ENCODE measurements at places on chromosomes 2 and 18. TPM values are rescaled to one million over a fixed set of nuclear protein-coding genes. Genes with fewer than 3 reads are reported as not detected.

Gene HSPE1
- total RNA-seq = 282 TPM

Gene GBX2
- total RNA-seq = not detected

Gene DSG1
- total RNA-seq = not detected

Gene RIT2
- not detected for total RNA-seq

Gene ASXL3
- total RNA-seq = not detected

Gene RFTN2
- not detected for total RNA-seq

Gene LAMA3
- total RNA-seq = 0.07 TPM

Gene ITGA4
- 51.2 TPM for total RNA-seq

Gene UGT1A4
- total RNA-seq = not detected

Gene IL37
- not detected for total RNA-seq

Gene CERKL
- total RNA-seq = not detected

Gene TYMS
- total RNA-seq = 287 TPM

Gene SNTG2
- total RNA-seq = 0.94 TPM

Gene HTR2B
- not detected for total RNA-seq

Gene TDRD15
- 0.02 TPM for total RNA-seq

Gene ARHGEF33
- 0.38 TPM for total RNA-seq

Gene ACVR2A
- total RNA-seq = 3.5 TPM

Gene ST6GAL2
- not detected for total RNA-seq

Gene APCDD1
- not detected for total RNA-seq

Gene SCG2
- not detected for total RNA-seq

Gene CXCR4
- 141 TPM for total RNA-seq

Gene ADD2
- total RNA-seq = 6.0 TPM

Gene HRH4
- 0.65 TPM for total RNA-seq

Gene CIB4
- total RNA-seq = not detected

Gene PPP1CB
- total RNA-seq = 256 TPM

Gene OTOF
- total RNA-seq = 1.9 TPM

Gene BIRC6
- total RNA-seq = 58.2 TPM

Gene PROKR1
- not detected for total RNA-seq

Gene ABCG8
- not detected for total RNA-seq

Gene APLF
- total RNA-seq = 3.0 TPM

Gene KCNE4
- not detected for total RNA-seq

Gene INHBB
- total RNA-seq = not detected

Gene CPLX4
- total RNA-seq = not detected

Gene CTNNA2
- total RNA-seq = not detected

Gene CHST10
- total RNA-seq = 3.6 TPM

Gene UGT1A6
- not detected for total RNA-seq

Gene THADA
- 46.6 TPM for total RNA-seq

Gene PLGLB1
- 0.48 TPM for total RNA-seq

Gene COL4A3
- not detected for total RNA-seq

Gene CD226
- 63.9 TPM for total RNA-seq

Gene TMEM200C
- total RNA-seq = not detected

All from activated CD4-positive, alpha-beta memory T cell treated with anti-CD3 and anti-CD28 coated beads for 36 hours (primary cell).